ENCODE measurements at places on chromosomes 3 and 15.

GRCh38 chr15:75925440-75925839 lies 21.8 kb downstream of the FBXO22 start:
- no peak for DNase-seq

- no peak for DNase-seq
Measured at GRCh38 chr15:85726454-85726853, 68.3 kb downstream of the KLHL25 start.

GRCh38 chr15:57440799-57441198 lies 64.5 kb downstream of the CGNL1 start:
- DNase-seq = no peak

- no peak for DNase-seq
Measured at GRCh38 chr15:85495096-85495495, 114.7 kb downstream of the AKAP13 start.
